ENCODE measurements at places on chromosomes 13 and 19.

DNA sequence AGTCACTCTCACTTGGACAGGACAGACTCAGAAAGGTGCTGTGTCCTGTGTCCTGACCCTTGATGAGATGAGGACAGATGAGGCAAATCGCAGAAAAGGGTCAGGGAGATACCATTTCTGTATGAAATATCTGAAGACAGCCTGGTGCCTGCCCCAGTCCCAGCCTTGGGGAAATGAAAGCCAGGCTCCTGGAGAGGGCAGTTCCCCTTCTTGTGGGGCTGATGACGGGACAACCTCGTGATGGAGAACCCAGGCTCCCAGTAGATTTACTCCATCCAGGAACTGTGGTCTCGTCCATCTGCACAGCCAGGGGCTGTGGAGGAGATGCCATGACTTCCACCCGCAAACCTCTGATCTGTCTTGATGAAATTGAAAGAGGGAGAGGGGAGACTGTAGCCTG is 13.8 kb downstream of the LILRB1 start:
- DNase-seq: no peak

DNA sequence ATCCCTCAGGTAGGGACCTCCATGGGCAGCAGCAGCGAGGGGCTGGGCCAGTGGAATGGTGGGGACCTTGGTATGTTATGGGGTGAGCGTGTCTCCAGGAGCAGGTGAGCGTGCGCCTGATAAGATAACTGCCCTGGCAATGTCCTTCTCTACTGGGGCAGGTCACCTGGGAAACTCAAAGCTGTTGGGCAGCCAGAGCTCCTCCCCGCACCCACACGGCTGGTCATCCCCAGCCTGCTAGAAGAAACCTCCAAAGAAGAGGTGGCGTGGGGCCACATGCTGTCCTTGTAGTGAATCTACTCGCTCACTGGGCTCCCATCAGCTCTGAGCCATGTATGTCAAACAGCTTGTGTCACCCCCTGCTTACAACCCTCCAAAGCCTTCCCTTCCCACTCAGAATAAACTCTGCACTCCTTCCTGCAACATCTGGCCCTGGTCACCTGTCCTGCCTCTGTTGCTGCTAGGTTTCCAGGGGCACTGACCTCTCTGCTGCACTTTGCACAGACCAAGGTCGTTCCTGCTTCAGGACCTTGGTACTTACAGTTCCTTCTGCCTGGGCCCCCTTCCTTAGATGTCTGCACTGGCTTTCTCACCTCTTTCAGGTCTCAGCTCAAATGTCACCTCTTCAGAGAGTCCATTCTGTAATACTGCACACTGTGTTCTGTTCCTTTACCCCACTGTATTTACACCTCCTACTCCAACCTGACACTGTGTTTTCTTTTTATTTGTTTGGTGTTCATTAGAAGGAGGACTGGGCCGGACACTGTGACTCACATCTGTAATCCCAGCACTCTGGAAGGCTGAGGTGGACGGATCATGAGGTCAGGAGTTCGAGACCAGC is 1.8 kb upstream of the ATP4A start:
- DNase-seq: no peak

DNA sequence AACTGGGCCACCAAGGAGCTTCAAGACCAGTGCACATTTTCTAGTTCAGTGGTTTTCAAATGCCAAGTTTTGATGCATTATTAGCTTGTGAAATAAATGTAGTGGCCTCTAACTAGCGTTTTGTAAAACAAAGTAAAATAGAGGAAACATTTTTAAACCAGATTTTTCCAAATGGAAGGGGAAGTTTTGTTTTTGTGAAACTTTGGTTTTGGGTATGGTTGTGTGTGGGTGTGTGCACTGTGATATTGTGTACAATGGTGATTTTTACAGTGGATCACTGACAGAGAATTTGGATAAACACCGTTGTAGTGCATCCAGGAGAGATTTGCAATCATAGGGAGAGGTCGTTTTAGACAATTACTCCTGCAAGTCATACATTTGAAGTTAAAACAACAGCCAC is 108.9 kb downstream of the SLC7A1 start:
- DNase-seq: no peak

GRCh38 chr13:94359875-94360274 is 119.6 kb downstream of the DCT start:
- no peak for DNase-seq

DNA sequence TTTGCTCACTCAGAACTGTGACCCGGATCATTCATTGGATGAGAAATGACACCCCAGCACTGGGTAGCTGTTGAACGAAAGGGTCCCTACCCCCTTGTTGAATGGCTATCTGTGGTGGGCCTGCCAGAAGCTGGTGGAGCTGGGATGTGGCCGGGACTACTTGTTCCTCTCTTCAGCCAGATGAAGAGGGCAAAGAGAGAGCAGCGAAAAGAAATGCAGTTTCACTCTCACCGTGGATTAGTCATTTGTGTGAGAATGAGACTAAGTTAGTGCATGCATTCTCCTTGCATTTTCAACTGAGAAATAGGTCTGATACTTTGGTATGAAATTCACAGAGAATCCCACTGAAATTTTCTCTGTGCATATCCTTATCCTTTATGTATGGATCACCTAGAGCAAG is 553.1 kb downstream of the IRS2 start:
- no peak for DNase-seq
